ENCODE measurements at places on chromosomes 5 and 9.

DNA sequence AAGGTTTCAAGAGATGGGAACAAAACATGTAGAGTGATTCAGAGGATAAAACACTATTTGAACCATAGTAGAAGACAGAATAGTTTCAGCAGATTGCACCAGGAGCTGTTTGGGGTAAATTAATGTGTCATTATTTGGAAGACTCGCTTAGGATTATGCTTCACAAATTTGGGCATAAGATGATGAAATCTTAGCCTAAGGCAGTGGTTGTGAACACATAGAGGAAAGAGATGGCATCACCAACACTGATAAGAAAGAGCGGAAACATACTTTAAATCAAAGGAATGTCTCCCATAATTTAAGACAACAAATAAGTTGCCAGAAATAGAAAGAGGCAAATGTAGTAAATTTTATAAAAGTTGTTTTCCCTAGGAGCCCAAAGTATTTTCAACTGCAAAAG is 66.1 kb upstream of the TBCA start:
- DNase-seq, result no peak

DNA sequence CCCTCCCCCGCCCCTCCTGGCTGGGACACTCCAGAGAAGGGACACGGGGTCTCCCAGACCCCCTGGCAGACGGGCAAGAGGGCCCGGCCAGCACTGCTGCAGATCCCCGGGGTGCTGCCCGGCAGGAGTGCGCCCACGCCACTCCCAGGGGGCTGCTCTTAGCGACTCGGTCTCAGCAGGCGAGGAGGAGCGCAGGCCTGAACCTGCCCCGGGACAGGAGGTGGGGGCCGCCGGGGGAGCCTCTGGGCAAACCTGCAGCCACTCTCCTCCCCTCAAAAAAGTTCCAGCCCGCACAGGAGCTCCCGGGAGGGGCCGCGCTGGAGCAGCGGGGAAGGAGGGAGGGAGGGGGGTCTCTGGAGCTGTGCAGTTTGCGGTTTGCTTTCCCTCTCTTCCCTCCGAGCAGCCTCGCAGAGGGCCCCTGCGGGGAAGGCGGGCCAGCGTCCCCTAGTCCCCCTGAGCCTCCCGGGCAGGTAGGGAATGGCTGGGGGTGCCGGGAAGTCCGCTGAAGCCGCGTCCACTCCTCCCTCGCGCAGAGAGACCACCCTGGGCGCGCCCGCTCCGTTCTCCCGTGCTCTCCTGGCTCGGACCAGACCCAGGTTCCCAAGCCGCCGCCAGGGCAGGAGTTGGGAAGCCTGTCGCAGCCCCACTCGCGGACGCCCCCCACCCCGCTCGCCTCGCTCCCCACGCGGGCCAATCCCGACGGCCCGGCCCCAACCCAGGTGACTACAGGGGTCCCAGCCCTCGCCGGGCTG is 44.2 kb downstream of the NACC2 start:
- DNase-seq, result no peak

DNA sequence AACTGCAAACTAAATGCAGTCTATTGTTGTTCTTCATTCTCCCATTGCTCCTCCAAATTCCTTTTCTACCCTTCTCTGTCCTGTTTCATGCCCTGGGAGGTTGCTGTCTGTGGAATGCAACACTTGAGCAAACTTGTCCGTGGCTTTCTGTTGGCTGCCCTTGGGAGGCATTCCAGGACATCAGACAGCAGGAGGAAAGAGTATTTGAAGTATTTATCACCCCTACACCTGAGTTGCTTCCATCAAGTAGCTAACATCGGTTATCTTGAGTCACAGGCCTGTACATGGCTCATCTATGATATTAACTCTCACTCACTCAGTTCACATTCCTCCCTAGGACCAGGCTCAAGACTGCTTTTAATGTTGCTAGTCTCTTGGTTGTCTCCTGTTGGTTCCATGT is 803.4 kb upstream of the CDH6 start:
- DNase-seq, result no peak

DNA sequence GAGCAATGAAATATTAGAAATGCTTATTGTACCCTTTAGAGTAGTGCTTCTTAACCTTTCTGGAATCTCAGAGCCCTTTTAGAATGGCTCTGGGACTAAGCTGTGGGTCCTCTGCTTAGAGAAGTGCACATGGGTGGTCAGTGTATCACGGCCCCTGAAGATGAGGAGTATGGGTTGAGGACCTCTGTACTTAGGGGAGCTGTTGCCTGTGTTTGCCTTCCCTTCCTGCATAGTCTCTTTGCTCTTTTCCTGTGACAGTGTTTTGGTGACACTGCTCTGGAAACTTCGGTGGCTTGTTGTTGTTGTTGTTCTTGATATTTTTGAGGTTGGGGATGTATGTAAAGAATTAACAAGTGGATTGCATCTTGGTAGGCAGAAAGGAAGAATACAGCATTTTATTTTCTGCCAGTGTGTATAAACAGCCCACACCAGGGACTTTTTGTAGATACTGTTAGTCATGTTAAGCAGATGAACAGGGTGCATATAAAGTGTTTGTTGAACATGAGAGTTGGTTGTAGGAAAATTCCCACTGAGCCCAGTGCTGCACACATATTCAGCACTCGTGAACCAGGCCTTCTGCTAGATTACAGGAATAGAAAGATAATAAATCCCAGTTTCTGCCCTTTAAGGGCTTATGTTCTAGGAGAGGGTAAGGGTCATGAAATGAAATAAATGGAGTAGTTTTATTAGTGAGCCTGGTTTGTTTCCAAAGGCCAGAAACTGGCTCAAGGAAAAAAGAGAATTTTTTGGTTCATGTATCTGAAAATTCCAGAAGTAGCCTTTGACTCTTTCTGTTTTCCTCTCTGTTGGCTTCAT is 199.7 kb downstream of the ARHGAP26 start:
- DNase-seq, result no peak

- no peak for DNase-seq
These were observed 49.9 kb upstream of the KCNN2 start for GRCh38 chr5:114311968-114312367.

DNA sequence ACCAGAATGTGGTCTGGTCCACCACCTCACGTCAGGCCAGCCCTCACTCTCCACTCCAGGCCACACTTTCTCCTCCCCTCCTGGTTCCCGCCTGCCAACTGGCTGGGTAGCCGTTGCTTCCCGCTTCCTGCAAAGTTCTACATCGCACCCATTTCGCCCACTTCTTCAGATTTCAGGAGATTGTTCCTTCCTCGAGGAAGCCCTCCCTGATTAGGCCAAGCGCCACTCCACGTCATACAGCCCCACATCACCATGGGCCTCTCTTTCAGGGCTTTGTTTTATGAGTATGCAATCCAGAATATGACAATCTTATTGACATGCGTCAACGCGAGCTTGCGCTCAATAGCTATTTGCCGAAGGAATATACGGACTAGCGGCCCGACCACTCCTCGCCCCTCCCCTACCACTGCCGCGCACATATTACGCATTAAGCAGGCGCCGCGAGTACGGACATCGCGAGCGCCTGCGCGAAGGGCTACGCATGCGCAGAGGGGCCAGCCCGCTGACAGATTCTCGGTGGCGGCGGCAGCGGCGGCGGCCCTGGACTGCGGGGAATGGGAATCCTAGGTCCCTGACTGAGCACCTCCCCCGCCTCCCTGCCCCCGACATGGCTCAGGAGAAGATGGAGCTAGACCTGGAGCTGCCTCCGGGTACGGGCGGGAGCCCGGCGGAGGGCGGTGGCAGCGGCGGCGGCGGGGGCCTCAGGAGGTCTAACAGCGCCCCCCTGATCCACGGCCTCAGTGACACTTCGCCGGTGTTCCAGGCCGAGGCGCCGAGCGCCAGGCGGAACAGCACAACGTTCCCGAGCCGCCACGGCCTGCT is 74.7 kb downstream of the PIP5K1B start:
- peak; percentile 88 for DNase-seq

DNA sequence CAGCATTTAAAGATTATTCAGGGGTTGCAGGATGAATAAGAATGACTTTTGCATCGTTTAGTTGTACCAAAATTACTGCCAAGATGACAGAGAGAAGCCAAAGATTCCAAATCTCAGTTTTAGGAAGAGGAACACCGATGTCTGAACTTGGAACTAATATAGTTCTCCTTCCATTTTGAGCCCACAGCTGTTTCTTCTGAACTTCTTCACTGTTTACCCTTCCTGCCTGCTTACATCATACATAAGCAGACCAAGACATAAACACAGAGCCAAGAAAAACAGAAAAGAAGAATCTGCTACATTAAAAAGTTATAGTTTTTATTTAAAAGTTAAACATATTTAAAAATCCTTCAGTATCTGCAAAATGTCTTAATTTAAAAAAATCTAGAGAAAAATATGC is 146.9 kb upstream of the RAPGEF1 start:
- no peak for DNase-seq

- DNase-seq, result no peak
These were observed 1082.5 kb upstream of the WWC1 start for GRCh38 chr5:167208911-167209310.

- DNase-seq, result no peak
These were observed 8.8 kb upstream of the ADGRV1 start for GRCh38 chr5:90549729-90550275.

- DNase-seq, result no peak
These were observed 186.8 kb upstream of the PRLR start for GRCh38 chr5:35417040-35417439.

DNA sequence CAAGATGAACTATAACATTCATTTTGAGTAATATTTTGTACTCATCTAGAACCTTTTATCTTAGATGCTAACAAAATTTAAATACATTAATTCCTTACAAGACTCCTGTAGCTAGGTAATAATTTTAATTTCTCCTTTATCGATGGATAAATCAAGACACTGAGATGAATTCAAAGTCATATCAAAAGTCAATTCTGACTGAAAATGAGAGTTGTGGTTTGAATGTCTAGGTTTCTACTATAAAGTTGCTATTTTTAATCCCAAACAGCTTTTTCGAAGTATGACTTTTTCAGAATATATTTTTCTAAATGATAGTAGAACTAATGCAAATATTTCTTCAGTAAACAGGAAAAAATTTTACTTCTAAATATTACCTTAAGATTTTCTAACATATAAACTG is 491.7 kb upstream of the FAM174A start:
- no peak for DNase-seq

DNA sequence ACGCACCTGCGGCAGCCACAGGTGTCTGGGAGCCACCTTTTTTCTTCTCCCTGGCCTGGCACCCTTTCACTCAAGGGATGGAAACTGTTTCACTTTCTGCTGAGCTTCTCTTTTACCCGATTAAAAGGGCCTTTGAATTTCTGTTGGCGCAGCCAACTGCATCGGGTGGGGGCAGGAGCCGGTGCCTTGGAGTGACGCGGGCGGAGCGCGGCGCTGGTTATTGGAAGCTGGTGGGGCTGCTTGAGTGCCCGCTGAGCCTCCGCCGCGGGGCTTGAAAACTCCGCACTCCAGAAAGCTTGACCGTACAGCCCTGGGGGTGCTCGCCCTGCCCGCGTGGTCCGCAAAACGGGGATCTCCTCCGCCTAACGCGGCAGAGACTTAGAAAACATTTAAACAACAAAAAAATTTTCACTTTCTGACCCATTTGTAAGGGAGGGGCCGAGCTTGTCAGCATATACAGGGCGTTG is 52.0 kb upstream of the TJP2 start:
- DNase-seq, result no peak

GRCh38 chr5:169914766-169915165 is 65.5 kb downstream of the INSYN2B start:
- DNase-seq, result no peak

- DNase-seq, result no peak
These were observed 41.1 kb downstream of the LAMC3 start for GRCh38 chr9:131049829-131050715.

DNA sequence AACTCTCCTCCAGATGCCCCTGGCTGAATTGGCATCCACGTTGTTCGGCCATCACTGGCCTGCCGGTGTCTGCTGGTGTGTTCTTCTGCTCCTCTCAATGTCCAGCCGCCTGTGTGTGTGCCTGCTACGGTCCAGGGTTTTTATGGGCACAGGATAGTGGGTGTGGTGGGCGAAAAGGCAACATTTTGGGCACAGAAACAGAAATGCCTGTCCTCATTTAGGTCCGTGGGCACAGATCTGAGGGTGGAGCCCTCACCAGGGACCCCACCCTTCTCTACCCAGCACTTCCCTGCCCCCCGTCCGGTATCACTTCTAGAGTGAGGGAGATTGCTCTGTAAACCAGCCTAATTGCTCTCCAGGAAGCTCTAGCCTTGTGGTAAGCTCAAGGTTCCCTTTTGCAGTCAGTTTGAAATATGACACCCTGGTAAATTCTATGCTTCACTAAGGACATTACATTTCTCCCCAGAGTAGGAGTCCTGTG is 410.1 kb downstream of the MAT2B start:
- DNase-seq, result no peak

- no peak for DNase-seq
These were observed 10.9 kb downstream of the IL12B start for GRCh38 chr5:159319363-159319762.

GRCh38 chr9:115146581-115147021 is 28.6 kb upstream of the TNC start:
- no peak for DNase-seq

- no peak for DNase-seq
These were observed 146.9 kb downstream of the TENT4A start for GRCh38 chr5:6859951-6860638.

- DNase-seq, result no peak
These were observed 750 bp downstream of the TRIM36 start for GRCh38 chr5:115168829-115169486.

DNA sequence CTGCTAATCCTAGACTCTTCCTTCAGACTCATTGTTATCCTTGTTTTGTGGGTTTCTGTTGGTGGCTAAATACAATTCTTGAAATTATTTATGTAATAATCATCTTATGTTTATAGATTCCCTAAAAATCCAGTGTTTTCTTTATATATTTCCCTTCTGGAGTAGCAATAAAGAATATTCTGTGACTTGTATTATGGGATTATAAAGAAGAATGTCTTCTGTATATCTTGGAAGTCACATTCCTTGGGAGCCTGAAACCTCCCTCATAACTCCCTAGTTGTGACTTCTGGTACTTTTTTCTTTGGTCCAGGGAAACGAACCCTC is 356.1 kb downstream of the TMEM167A start:
- DNase-seq, result no peak

DNA sequence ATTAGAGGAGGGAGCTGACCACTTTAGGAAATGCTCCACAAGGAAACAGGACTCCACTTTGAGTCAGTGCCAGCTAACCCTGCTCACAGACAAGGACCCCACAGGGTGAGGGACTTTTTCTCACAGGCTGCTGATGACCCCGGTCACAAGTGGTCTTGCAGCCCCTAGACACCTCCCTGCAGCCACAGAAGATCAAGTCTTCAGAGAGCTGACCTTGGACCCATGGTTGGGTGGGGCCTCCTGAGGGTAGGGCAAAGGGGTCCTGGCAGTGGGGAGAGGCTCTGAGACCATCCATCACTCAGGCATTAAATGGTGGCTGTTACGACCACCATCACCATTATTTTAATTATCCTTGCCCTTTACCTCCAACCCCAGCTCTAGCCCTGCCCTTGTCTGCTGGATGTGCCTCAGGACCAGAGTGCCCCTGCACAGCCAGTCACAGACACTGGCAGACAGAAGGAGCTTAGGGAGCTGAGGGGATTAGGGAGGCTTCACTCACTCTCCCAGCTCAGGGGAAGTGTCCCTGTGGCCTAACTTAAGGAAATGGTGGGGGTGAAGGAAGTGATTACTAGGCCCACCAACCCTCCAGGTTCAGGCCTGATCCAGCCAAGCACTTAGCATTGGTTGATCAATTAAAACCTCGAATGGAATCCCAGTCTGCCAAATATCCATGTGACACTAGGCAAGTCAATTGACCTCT is 1.6 kb downstream of the ACSL6 start:
- DNase-seq, result no peak

GRCh38 chr5:122019919-122020590 is 58.0 kb downstream of the LOX start:
- no peak for DNase-seq
